Stimulated activated CD8-positive, alpha-beta memory T cell treated with anti-CD3 and anti-CD28 coated beads, Interleukin-7, amount 100 ng/mL, for 48 hours (primary cell): ENCODE measurements at places on chromosomes 2 and 18.

DNA sequence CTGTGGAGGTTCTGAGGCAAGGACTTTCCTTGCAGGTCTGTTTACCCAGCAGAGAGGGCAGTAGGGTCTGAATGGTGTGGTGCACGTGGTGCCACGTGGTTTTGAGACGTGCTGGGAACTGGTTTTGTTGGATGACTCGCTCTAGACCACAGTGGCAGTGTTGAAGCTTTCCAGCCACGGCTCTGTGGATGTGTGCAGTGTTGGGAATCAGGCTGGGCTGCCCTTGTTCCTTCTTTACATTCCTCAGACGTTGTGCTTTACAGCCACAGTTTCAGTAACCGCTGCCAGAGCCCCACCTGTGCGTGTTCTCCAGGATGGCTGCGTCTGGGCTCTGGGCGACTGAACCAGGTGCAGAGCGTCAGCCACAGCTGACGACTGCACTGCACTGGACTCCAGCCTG is 8.2 kb downstream of the CTDP1 start:
- DNase-seq = no peak

DNA sequence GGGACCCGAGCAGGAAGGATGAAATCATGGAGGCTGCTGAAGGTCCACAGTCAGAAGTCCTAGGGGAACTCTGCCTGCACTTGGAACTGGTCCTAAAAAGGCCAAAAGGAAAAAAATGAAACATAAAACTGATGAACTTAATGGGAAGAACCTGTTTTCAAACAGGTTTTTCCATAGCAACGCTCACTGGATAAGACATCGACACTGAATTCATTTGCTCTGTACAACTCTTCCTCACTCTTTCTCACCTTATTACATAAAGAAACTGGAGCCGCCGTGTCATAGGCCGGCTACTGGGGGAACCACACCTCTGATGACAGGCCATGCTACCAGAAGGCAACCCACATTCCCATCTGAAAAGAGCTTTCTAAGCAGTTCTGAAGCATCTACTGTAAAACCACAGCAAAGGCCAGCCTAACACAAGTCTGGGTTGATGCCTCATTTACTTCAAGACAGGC is 83.6 kb downstream of the FARSB start:
- no peak for DNase-seq

DNA sequence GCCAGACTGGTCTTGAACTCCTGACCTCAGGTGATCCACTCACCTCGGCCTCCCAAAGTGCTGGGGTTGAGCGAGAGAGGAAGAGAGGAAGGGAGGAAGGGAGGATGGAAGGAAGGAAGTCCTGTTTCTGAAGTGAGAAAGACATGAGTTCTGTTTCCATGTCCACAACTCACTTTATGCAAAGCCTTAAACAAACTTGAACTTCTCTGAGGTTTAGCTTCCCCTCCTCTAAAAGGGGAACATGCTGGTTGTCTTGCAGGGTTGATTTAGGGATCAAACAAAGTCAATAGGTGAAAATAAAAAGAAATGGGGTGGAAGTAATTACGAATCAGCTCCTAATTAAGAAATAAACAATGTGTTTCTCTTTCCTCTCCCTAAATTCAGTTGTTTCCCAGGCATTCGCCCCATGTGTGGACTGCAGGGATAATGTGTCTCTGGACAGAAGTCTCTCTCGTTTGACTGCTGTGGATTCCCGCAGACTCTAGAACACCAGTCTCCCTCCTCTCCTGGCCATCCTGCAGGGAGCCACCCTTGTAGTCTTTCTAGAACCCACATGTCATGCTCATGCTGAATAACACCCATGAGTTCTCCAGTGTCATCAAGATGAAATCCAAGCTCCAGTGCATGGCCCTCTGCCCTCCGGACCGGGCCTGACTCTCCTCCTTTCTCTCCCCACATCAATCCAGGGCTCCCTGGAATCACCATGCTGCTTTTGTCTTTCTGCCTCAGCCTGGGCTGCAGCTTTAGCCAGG is 229.3 kb upstream of the TRIB2 start:
- DNase-seq = no peak

DNA sequence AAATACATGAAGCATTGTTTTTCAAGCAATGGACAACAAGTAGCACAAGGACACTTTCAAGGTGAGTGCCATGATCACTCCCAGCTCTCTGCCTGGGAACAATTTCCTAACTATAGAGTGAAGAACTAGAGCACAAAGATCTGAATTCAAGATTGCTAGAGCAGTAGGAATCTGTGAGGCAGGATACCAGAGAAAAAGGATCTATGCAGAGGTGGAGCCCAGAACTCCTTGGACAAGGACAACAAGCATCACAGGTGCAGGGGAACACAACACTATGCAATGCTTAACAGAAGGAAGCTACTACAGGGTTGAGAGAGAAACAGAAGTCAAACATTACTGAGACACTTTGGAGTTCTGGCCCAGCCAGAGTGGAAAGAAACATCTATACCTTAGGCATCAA is 24.7 kb downstream of the ATL2 start:
- no peak for DNase-seq

- no peak for DNase-seq
These were observed 356.7 kb downstream of the NYAP2 start for GRCh38 chr2:225756198-225756597.
